AG08396 (cell line): ENCODE measurements at places on chromosomes 1 and 21.
A peak's percentile ranks its signal among the peaks of the same experiment; 100 is the strongest.

DNA sequence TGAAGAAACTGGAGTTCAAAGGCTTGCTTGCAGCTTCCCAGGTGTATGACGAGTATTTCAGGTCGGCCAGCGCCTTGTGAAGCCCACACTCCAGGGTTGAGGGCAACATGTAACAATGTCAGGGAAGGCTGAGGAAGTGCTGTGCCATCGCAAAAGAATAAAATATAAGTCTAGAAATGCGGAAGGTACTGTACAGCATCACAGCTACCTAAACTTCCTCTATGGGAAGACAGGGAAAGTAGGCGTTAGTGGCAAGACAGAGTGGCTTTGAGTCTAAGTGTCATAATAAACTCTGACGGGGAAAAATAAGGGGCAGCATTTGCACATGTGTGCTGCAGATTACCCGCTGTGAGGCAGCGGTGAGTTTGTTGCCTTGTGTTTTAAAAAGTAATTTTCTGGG lies 28.9 kb downstream of the DOP1B start:
- no peak for DNase-seq

DNA sequence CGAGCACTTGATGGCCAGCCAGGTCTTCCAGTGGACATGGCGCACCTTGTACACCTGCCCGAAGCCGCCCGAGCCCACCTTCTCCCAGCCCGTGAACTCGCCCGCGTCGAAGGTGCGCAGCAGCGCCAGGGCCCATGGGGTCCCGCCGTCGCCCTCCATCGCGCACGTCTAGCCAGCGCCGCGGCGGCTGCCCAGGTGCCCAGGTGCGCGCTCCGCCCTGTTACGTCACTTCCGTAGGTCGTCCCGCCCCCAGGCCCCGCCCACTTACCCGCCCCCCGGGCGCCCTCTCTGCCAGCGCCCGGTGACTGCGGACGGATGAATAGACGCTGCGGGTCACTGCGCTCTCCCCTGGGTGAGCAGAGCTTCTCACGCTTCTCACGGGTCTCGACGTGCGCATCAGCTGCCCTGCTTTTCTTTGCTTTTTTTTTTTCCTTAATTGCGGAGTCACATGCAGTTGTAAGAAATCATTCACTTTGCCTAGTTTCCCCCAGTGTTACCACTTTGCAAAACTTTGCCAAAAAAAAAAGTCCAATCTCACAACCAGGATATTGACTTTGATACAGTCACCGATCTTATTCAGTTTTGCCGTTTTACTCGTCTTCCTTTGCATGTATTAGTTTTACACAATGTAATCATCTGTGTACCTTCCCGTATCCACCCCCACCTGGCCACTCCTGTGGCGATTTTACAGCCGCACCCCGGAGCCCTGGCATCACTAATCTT lies at the start of gene RIPK4:
RIPK4 (minus strand) TSS at position 170 of the 723 bp plus-strand sequence; CDS start at position 159, 11 bp downstream.
- no peak for DNase-seq

GRCh38 chr1:155598842-155599331 lies 11.1 kb upstream of the MSTO1 start:
- DNase-seq: no peak

- DNase-seq: peak; percentile 46
Observed at GRCh38 chr21:44083631-44084291, 23.4 kb upstream of the PWP2 start.
